Esophagus mucosa (tissue), 1 donor: ENCODE measurements at places on chromosomes 2 and 18. TPM values are rescaled to one million over a fixed set of nuclear protein-coding genes. Genes with fewer than 3 reads are reported as not detected.

HDAC4 gene
- total RNA-seq: 33.9 TPM

C2orf80 gene
- total RNA-seq: not detected

DNA sequence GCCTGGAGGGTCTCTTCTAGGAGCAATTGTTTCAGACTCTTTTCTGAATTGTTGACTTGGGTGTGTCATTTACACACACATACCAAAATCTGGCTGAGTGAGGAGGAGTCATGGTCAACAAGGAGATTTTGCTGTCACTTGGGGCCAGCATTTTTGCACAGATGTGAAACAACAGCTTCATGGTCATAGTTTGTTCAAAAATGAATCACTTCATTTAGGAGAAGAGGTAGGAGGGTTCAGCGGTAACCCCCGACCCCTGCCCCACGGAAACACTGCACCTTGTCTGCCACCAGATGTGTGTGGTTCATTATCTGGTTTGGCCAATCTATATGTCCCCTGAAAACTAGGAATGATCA is 42.2 kb downstream of the LBH start:
- ATAC-seq: peak; percentile 24

- ATAC-seq: no peak
These were observed 209.6 kb downstream of the STK39 start for GRCh38 chr2:168037778-168038177.

DNA sequence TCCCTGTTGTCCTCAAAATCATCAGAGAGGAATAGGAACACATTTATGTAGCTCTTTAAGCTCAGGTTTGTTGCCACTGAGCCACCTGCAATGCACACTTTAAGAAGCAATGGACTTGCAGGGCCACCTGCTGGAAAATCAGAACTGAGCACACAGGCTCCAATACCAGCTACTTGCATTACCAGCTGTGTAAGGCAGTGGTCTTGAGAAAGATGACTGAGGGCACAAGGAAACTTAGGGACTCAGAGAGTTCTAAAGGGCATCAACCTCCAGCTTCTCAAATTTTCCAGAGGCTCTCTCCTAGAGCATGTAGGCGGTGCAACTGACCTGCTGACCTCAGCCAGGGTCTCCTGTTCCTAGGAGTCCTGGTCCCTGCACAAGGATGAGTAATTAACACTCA is 2.5 kb upstream of the CNDP2 start:
- ATAC-seq: peak; percentile 19

- no peak for ATAC-seq
These were observed 42.7 kb downstream of the EPAS1 start for GRCh38 chr2:46339676-46340459.

GRCh38 chr2:162556996-162557395 is 213.1 kb downstream of the GCA start:
- ATAC-seq: no peak

- no peak for ATAC-seq
These were observed 1.0 kb downstream of the UCN start for GRCh38 chr2:27307287-27307544.

- ATAC-seq: no peak
These were observed 73.5 kb downstream of the CCBE1 start for GRCh38 chr18:59623456-59624368.

GRCh38 chr18:61201511-61201910 is 131.7 kb upstream of the CDH20 start:
- no peak for ATAC-seq

- no peak for ATAC-seq
These were observed 145.8 kb downstream of the CAPN13 start for GRCh38 chr2:30661173-30662107.

CCDC85A gene
- 0.24 TPM for total RNA-seq

GRCh38 chr2:46521215-46521683 is 41.9 kb downstream of the TMEM247 start:
- ATAC-seq: no peak

DNA sequence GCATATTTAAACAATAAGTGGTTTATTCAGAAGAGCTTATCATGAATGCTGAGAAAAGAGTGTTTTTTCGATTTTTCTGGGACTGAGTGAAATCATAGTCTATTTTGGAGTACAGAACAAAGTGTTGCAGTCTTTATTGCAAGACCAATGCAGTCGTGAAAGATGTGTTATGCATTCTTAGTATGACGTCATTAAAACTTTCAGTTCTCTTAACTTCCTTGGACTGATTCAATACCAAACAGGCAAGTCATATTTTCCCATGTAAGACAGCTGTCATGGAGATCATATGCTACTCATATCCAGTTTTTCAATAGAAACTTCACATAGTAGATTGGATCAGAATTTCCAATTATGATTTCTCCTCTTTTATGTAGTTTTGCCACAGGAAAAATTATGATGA is 92.6 kb downstream of the RIT2 start:
- no peak for ATAC-seq

DNA sequence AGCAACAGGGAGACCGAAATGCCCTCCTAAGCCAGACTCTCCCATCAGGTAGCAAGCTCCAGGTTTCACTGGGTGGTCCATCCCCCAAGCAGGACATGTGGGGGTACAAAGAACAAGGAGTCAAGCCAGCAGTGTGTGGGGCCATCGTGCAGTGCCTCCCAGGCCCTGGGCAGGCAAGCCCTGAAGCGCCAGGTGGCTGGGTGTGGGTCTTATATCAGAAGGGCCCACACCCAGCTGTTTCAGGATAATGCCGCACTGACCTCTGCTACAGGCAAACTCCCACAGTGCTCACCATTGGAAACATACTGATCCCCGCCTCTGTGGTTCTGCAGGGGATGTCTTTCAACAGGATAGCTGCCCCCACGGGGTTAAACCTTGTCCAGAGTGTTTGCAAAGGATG is 174.2 kb upstream of the SMAD2 start:
- ATAC-seq: no peak

LYPD1 gene
- 1.6 TPM for total RNA-seq

GRCh38 chr2:162060532-162060931 is 13.5 kb downstream of the DPP4 start:
- ATAC-seq: no peak

ALPG gene
- total RNA-seq: not detected

- ATAC-seq: peak; percentile 37
These were observed 8.4 kb downstream of the ASB1 start for GRCh38 chr2:238434846-238435751.

GRCh38 chr2:173355132-173355865 is 627 bp downstream of the CDCA7 start:
- peak; percentile 61 for ATAC-seq

- ATAC-seq: no peak
These were observed 51.2 kb downstream of the GYPC start for GRCh38 chr2:126707191-126707590.

GRCh38 chr2:170161516-170162270 is 16.3 kb upstream of the MYO3B start:
- ATAC-seq: no peak

DNA sequence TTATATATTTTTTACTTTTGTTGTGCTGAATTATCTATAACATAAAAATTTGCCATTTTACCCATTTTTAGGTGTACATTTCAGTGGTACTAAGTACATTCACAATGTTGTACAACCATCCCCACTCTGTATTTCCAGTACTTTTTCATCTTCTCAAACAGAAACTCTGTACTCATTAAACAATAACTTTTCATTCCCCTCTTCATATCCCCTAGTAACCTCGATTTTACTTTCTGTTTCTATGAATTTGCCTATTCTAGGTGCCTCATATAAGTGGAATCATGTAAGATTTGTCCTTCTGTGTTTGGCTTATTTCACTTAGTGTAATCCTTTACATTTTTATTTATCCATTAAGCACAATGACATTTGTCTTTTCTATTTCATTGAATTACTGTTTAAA is 51.3 kb downstream of the GTF2A1L start:
- ATAC-seq: no peak

DNA sequence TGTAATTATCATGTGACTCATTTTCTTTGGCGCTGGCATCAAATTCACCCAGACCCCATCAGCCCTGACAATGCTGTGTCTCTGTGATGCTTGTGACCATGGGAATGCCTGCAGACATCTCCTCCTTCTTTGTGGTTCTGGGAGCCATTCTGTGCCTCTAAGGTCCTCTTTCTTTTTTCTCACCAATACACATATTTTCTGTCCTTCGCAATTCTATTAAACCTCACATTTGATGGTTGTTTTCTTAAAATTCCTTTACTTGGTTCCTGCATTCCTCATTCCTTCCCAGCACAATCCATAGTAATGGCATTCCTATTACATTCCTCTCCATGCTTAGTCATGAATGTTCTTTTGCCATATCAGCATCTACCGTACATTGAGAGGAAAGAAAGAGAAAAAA is 375.3 kb downstream of the PIK3C3 start:
- no peak for ATAC-seq

GRCh38 chr2:229230911-229231310 is 40.2 kb downstream of the PID1 start:
- no peak for ATAC-seq

PRPF40A gene
- total RNA-seq: 73.6 TPM

DNA sequence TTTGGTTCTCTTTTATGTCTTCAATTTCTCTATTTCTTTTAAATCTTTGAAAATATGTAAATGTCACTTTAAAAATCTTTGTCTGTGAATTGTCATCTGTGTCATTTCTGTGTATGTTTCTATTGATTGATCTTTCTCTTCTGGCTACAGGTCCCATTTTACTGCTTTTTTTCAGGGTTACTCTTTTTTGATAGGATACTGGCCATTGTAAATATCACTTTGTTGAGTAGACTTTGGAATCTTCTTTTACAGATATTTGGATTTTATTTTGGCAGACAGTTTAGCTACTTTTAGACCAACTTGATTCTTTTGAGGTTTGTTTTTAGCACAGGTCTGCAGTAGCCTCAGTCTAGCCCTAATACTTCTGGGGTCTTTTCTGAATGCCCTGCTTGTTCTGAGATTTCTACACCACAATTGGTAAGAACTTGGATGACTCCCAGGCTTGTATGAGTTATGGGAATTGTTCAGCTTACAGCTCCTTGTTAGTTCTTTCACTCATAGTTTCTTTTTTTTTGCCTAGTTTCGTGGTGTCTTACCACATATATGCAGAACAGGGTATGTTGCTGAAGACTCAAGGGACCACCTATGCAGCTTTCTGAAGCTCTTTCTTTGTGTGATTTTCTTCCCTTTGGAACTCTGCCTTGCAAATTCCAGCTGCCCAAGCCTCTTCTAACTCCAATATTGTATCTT is 122.2 kb downstream of the QPCT start:
- ATAC-seq: no peak
